ENCODE measurements at places on chromosomes 12 and 14.

DNA sequence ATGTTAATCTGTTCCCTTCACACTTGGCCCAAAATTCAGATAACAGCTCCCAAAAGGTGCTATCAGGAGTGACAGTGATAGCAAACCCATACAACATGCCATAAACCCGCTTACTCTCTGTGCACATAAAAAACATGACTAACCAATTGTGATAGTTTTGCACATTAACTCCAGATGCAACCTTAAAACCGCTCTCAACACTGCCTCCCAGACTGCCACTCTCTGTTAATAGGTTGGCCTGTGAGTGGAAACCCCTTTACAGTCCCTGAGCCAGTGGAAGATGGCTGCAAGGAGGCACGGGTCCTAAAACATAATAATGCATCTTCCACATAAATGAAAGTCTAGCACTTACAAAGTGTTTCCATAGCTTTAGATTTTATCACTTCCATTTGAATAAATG lies 12.0 kb upstream of the TMTC1 start:
- no peak for DNase-seq

DNA sequence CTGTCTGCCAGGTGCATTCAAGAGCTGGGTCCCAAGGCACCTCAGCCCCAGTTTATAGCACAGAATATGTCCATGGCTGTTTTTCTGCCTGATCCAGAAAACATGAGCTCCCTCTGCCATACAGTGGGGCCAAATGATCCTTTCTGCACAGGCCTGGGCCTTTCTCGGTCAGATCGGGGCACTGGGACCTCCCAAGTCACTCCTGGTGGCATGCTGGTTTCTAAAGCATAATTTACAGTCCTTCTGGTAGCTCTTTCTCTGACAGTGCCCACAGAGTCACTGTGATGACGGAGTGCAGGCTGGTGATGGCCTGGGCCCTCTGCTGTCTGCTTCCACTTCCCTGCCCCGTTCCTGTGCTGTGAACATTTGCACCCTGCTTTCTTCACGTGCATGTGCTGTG lies 99.2 kb downstream of the ADGRD1 start:
- no peak for DNase-seq

- DNase-seq = no peak
Measured at GRCh38 chr12:105860561-105861207, 278.1 kb downstream of the NUAK1 start.

DNA sequence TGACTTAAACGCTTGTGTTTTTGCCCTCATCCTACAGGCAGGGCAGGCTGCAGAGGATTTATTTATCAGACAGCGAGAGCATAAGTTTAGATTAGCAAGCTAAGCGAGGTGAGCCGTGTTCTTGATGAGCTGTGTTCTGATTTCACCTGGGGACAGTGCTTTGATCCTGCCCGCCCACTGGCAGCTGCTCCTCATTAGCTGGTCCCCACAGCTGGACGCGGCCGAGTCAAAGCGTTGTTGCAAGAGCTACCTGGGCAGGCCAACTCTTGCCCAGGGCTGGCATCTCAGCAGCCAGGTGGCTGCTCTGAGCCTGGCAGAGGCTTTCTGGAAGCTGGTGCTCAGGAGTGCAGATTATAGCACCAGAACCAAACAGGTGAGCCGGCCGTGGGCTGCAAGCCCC lies 46.8 kb upstream of the BEGAIN start:
- DNase-seq = no peak

DNA sequence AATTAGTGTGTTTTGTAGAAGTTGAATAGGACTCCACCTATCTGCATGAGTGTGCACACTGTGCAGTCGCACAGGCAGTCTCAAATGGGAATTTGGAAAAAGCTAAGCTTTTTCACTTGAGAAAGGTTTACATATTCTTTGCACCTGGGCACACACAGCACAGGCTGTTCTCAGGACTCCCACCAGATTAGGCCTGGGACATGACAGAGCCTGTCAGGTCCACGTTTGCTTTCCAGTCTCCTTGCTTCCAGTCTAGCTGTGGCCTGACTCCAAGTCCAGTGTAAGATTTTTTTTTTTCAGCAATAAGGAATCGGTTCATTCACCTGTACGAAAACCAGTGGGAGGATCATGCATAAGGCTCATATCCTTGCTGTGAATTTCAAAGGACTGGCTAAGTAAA lies 181.3 kb downstream of the ZFP36L1 start:
- DNase-seq = no peak

DNA sequence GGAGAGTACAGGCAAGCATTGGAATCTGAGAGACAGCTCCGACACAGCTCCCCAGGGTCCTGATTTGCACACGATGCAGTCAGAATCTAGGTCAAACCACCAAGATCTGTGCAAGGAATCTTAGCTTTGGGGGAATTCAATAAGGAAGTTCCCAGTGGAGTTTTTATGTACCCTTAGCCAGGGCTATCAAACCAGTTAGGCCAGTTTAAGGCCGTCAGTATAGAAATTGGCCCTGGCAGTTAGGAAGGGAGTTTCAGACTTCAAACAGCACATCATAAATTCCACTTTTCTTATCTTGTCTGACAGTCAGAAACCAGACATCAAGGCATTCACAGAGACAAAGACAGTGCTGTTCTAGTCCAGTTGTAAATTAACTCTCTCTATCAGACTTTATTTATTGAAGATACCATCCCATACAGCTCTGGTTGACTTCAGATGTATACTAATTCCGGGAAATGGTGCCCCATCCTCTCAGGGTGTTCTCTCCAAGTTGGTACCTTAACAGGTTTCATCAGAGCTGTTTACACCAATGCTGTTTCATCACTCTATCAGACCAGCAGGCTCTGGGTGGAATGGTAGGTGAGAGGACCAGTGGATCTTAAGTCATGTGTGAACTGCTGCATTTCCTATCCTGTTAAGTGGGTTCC lies 157.5 kb upstream of the ATF7IP start:
- DNase-seq = no peak

DNA sequence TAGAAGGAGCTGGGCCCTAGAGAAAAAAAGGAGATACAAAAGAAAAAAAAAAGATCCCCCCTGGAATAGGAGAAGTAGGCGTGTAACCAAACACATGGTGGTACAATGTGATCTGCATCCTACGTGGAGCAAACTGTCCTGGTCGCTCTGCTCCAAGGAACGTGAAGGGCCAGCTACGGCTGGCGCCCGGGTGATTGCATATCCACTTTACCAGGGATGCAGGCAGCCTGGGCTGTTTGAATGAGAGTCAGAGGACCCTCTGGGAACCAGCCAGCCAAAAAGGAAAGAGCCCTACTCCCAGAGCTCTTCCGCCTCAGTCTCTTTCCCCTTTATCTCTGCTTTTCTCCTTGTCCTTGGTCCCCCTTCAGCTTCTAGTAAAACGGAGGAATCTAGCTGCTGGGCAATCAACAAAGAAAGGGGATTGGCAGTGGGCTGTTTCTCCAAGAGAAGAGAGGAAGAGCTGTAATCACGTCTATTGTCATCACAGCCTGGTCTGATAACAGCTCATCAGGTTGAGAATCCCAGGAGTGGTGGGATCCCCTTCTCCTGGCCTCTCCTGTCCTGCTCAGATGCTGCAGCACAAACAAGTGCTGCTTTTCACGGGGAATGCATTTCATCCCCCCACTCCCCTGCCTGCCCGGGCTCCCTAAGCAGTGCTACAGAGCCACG lies 156.0 kb downstream of the ADCK1 start:
- no peak for DNase-seq

- no peak for DNase-seq
Measured at GRCh38 chr14:64640839-64641238, 63.4 kb upstream of the PLEKHG3 start.

DNA sequence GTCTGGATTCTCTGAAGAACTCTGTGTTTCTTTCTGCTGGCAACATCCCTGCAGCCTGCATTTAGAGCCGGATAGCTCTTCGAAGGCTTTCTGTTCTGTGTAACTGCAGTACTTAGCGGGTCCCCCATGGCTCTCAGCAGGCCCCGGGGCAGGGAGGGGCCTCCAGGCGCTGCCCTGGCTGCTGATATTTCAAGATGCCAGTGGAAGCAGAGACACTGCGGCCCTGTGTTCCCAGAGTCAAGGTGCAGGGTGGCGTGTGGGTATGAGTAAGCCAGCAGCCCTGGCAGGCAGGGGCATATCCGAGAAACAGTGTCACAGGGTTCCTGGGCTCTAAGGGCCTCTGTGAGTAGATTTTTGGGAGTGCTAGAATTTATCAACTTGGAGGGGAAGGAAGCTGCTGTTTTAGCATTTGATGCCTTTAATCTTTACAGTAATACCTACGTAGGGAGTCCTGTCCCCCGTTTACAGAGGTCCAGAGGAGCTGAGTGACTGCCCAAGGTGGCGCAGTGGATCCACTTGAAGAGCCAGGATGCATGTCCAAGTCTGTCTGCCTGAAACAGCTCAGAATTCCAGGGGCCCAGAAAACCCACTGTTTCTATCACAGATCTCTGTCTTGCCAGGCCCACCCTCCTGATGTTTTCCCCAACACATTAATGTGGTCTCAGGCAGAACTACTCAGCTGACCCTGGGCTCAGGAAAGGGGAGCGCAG lies 16.2 kb downstream of the ESRRB start:
- no peak for DNase-seq

DNA sequence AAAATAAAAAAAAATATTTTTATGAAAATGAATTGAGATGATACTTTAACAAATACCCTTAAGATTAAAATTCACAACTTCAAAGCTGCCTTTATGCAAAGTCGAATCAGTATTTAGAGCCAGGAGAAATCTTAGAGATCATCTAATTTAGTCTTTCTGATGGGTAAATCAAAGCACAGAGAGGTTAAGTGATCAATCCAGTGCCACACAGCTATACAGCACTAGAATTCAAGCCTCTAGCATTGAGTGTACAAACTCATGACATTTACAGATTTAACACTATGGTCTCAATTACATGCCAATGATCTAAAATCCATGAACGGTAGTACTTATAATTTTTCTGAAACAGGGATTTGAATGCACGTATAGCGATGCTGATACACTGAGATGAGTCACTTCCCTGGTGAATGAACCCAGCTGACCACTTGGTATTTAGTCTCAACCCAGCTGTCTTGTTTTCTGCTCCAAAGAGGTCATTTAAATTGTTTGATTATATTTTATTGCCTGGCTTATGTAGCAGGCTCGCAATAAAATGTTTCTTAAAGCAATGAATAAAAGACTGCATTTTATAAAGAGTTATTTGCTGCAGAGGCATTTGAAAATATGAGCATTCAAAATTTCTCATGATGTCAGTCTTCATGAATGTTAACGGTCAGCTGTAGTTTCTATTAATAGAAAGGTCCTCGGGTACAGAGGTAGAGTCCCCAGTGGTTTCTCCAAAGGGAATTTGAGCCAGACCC lies 152.4 kb upstream of the PRICKLE1 start:
- DNase-seq = no peak

DNA sequence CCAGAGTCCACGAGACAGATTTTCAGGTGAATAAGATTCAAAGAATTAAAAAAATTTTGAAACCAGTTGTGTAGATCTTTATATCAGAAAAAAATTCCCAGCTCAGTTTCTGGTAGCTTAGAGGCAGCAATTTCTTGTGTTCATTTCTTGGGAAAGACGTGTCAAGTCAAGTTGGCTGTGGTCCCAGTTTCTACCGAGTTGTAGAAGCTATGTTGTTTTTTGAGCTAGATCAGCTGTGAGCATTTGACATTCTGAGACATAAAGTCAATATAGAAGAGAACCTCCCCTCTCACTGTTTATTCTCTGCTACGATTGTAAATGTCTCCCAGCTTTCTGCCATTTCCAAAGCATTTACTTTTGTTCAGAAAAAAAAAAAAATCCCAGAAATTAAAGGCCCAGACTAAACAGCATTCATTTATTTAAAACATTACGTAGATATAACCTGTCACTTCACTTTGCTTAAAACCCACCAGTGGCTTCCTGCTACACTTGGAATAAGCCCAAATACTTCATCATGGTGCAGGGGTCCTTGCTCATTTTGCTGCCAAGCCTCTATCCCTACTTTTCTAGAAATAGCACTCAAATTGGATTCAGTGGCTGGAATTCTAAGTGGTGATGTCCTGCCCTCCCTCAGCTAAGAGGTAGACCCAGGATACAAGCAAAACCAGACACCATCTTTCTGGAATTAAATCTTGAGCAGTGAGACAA lies 20.6 kb upstream of the PYGL start:
- DNase-seq = no peak

- no peak for DNase-seq
Measured at GRCh38 chr14:74634964-74635363, 22.9 kb upstream of the LTBP2 start.

GRCh38 chr14:77061630-77062257 lies 33.2 kb upstream of the IRF2BPL start:
- DNase-seq = no peak

- DNase-seq = no peak
Measured at GRCh38 chr14:57729208-57730187, 136.4 kb downstream of the SLC35F4 start.

- no peak for DNase-seq
Measured at GRCh38 chr12:46160981-46161690, 107.7 kb downstream of the SLC38A1 start.

Data from activated CD8-positive, alpha-beta memory T cell treated with anti-CD3 and anti-CD28 coated beads for 4 hours (primary cell).